Gastroesophageal sphincter (tissue), 4 donors: ENCODE measurements at places on chromosomes 5 and 9.

- ATAC-seq, result no peak
These were observed 64.0 kb upstream of the RANBP6 start for GRCh38 chr9:6079386-6079785.

DNA sequence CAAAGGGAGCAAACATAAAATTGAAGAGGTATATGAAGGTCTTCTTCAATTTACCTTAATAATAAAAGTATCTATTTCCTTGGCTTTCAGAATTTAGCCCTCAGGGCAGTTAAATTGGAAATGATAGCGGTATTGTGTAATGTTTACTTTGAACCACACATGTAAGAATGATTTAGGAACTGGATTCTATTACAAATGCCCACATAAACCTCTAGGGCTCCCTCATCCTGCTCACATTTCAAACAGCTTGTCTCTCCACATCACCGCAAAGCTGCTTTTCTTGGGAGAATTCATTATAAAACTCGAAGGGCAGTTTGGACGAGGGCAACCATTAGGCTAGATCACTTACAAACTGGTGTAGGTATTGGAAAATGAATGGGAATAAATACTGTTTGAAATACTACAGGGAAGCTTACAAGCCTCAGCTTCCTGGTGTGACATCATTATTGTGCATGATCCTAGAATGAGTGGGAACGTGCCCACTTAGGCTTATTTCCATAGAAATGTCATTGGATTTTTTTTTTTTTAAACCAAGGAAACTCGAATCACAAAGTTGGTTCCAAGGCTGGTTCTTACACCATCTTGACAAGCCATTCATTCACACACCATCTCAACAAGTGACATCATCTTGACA lies 47.3 kb downstream of the MTRR start:
- ATAC-seq, result no peak

- no peak for ATAC-seq
These were observed 51.7 kb downstream of the ARHGAP26 start for GRCh38 chr5:142821733-142822487.

DNA sequence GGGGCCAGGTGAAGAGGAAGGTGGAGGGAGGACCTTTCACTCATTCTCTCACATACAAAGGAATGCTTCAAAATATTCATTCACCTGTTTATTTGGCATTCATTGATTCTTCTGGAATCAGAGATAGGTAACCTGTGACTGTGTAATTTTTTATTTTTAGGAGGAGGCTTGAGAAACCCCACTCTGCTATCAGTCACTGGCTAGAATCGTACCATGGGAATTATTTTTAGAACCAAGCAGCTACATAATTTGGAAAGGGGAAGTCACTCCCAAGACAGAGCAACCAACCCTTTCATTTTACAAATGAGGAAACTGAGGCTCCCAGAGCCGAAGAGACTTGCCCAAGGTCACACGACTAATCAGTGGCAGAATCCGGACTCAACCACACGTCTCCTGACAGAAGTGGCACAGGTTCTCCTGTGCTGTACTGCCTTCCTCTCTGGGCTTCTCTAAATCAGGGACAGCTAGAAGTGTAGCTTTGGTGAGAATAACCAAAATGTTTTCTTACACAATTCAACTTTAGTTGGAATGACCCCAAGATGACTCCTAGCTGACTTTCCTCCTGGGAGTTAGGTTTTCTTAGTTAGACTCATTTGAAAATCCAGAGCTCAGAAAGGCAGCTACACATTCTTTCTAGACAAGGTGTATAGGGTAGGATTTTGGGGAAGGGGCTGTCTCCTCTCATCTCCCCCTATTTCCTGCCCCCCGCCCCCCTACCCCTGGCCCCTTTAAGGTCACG lies 264.3 kb upstream of the PANK3 start:
- no peak for ATAC-seq

- ATAC-seq, result no peak
These were observed 206.0 kb upstream of the TLX3 start for GRCh38 chr5:171102877-171103610.

- ATAC-seq, result no peak
These were observed 586.9 kb downstream of the RAB3C start for GRCh38 chr5:59169768-59170150.

GRCh38 chr5:30279237-30279636 lies 914.2 kb upstream of the CDH6 start:
- no peak for ATAC-seq

GRCh38 chr5:6704361-6704851 lies 8.8 kb upstream of the TENT4A start:
- ATAC-seq, result peak; percentile 95

- peak; percentile 71 for ATAC-seq
These were observed 33.0 kb downstream of the ERGIC1 start for GRCh38 chr5:172866802-172867748.

DNA sequence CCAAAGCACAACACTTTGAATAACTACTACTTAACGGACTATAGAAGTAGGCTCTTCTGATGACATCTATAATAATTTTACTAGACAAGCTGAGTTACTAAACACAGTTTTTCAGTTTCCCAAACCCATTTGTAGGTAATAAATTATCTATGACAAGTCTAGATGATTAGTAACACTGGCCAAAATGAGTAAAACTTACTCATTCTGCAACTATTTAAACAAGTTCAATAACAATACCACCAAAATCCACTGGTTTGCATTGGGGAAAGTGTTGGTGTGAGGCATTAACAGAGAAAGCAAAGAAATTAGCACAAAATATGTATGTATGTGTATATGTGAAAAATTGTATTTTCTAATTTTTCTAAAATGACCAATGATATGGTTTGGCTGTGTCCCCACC lies 119.3 kb downstream of the NR2F1-AS1 start:
- ATAC-seq, result no peak

GRCh38 chr5:154534457-154535050 lies 56.5 kb upstream of the HAND1 start:
- ATAC-seq, result no peak

GRCh38 chr5:155089643-155090042 lies 76.1 kb downstream of the KIF4B start:
- ATAC-seq, result no peak

DNA sequence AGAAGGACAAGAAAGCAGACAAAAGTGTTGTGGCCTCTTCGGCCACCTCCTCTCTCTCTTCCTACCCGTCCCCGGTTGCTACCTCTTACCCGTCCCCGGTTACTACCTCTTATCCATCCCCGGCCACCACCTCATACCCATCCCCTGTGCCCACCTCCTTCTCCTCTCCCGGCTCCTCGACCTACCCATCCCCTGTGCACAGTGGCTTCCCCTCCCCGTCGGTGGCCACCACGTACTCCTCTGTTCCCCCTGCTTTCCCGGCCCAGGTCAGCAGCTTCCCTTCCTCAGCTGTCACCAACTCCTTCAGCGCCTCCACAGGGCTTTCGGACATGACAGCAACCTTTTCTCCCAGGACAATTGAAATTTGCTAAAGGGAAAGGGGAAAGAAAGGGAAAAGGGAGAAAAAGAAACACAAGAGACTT lies 2.4 kb downstream of the EGR1 start:
- no peak for ATAC-seq

- no peak for ATAC-seq
These were observed 135.0 kb upstream of the SMARCA2 start for GRCh38 chr9:1880038-1880565.

- peak; percentile 41 for ATAC-seq
These were observed 997 bp downstream of the COL15A1 start for GRCh38 chr9:98944734-98945074.

GRCh38 chr9:127568971-127569885 lies 42.8 kb upstream of the STXBP1 start:
- ATAC-seq, result peak; percentile 83

DNA sequence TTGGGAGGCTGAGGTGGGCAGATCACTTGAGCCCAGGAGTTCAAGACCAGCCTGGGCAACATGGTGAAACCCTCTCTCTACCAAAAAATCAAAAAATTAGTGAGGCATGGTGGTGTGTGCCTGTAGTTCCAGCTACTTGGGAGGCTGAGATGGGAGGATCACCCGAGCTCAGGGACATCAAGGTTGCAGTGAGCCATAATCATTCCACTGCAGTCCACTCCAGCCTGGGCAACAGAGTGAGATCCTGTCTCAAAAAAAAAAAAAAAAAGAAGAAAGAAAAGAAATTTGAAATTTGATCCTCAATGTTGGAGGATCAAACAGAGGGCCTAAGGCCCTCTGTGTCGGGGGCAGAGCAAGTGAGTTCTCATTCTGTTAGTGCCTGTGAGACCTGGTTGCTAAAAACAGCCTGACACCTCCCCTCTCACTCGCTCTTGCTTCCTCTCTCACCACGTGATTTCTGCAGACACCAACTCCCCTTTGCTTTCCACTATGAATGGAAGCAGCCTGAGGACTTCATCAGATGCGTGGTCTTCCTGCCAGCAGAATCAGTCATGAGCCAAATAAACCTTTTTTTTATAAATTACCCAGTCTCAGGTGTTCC lies 8.4 kb upstream of the GOLPH3 start:
- ATAC-seq, result no peak

DNA sequence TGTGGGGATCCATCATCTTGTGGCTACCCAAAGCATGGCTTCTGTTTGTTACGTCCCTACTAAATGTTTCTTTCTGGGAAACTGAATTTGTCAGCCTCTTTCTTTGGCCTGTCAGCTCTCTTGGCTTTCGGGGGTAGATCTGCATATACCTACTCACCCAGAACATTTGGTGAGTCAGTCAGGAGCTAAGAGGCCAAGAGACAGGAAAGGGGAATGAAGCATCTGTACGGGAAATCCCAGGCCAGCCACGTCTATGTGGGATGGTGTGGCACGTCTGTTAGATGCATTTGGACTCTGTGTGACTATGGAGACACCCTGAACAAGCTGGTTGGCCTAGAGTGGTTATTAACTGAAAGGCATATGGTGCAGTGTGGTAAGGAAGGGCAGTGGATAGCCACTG lies 58.1 kb downstream of the CDO1 start:
- no peak for ATAC-seq

DNA sequence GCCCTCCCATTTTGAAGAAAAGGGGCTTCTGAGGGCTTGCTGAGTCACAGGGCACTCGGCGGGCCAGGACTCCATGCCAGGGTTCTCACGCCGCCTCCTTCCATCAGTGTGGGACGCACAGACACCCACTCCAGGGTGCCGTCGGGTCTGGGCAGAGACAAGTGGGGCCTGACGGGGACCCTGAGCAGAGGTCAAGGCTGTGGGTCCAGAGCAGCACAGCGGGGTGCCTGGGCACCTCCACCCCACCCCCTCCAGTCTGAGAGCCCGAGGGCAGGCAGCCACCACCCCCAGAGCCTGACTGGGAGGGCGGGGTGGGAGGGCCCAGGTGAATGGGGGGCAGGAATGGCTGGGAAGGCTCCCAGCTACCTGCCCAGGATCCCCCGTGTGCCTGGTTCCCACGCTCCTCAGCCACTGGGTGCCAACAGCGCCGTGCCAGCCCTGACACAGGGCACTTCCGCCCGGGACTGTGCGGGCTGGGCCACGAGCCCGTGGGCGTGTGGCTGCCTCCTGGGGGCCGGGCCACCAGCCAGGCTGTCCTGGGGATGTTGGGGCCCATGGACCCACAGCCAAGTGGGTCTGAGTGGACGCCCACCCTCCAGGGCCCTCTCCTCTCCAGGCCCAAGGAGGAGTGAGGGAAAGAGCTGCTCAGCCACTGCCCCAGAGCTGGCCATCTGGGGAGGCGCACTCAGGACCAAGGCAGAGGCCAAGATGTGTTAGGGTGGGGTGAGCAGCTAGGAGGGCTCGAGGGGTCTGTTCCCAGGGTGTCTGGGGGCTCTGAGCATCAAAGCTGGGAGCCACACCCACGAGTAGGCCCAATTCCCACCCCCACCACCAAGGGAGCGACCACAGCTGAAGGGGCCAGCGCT lies 10.1 kb upstream of the NRARP start:
- no peak for ATAC-seq

GRCh38 chr9:122144836-122145591 lies 14.6 kb downstream of the NDUFA8 start:
- ATAC-seq, result no peak

DNA sequence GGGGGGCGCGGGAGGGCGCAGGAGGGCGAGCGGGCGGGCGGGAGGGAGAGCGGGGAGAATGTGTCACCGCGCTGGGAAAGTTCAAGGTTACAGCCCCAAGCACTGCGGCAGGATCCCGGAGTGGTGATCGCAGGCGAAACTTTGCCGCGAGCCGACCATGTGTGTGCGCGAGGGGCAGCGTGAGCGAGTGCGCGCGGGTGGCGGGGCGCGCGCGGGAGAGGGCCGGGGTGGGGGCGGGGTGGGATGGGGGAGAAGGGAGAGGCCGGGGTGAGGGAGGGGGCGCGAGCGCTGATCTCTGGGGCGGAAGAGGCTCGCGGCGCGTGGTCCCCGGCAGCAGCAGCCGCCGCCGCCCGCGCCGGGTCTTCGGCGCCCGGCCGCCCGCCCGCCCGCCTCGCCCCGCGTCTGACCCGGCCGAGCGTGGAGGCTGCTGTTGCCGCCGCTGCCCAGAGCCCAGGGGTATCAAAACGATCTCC lies at the start of gene NFIB:
NFIB (minus strand) TSS at position 191 of the 473 bp plus-strand sequence. CDS start 630 bp downstream, outside the sequence.
- peak; percentile 8 for ATAC-seq

DNA sequence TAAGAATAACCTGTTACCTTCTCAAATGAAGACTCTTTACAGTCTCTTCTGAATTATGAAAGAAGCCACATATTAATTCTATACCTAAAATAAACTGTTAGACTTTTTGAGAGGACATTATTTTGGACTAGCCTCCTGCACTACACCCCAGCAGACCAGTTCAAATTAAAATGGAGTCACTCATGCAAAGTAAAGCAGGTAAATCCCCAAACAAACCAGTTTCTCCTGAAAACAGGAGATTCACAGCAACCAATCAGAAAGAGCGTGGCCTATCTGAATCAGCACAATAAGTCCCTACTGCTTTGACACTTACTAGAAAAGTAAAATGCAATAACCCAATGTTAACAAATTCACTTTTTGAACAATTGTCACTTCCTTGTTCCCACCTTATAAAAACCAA lies 58.8 kb downstream of the PTBP3 start:
- no peak for ATAC-seq

- ATAC-seq, result no peak
These were observed 61.2 kb downstream of the MCTP1 start for GRCh38 chr5:95223566-95224258.

DNA sequence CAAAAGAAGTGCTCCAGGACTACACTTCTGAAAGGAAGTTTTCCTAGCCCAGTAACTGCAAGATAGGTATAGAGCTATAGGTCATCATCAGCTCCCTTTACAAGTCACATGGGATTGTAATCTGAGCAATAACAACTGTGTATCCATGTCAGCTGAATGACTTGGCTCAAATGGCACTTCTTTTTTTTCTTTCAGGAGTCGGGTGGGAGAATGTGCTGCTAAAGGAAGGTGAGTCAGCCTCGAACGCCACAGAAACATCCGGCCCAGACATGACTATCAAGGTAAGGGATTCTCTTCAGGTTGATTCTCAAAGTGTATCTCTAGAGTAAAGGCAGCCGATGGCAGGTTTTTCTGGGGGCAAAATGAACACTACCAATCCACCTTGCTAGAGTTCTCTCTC lies 192.2 kb downstream of the C9orf152 start:
- peak; percentile 31 for ATAC-seq

- ATAC-seq, result no peak
These were observed 59.4 kb downstream of the GRAMD2B start for GRCh38 chr5:126482591-126482990.

GRCh38 chr5:73655521-73656160 lies 29.6 kb downstream of the ARHGEF28 start:
- no peak for ATAC-seq

DNA sequence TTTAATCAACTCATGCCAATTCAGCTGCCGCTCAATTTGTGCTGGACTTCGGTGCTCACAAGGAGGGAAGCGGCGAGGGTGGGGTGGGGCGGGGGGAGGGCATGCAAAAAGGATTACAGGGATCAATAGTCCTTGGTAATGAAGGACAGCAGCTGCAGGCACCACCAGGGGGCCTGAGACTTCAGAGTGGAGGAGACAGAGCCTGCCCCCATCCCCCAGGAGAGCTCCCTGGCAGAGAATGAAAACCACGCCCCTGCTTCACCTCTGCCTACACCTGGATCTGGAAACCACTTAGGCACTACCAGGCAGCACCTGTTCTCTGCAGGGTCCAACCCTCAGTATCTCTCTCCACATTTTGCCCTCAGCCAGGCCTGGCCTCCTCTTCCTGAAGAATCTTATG lies 155.6 kb downstream of the TRIM32 start:
- ATAC-seq, result no peak
